ENCODE measurements at places on chromosomes 3 and 15.

DNA sequence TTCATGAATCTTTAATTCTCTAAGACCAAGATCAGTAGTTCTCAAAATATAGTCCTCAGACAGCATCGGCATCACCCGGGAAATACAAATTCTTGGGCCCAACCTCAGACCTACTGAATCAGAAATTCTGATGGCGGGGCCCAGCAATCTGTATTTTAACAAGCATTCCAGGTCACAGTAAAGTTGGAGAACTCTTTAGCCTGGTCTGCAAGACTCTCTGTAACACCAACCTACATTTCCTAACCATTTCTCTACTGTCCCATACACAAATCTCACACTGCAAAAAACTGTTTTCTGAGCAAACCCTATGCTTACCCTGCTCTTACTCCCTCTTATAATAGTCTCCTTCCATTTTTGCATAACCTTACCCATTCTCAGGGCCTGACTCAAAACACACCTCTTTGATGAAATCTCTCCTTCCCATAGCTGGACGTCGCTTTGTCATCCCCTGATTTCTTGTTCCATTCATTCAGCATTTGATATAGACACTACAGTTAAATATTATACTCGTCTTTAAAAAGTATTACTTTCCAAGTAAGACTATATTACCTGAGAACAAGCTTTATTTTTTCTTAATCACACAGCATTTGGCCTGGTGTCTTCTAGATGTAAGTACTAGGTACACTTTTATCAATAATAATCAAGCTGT is 83.3 kb upstream of the MYO5C start:
- no peak for DNase-seq

DNA sequence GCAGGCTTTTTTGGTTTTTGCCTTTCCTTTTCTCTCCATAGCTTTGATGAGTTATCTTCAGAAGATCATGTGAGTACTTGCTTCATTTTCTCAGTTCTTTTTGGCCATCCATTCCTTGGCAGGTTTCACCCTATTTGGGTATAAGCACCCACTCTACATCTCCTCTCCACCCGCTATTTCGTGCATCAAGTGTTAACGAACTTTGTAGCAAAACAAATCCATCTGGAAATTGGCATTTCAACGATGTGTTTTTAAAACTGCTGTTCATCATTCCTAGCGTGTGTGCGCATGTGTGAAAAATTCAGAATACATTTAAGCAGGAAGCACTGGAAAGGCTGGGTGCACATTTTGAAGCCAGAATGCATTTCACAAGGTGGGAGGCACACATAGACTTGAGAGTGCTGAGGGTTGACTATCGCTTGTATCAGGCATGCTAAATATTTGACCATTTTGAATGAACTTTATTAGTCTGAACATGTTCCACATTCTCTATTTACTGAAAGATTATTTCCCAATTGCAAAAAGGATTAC is 89.7 kb upstream of the FHIT start:
- DNase-seq, result no peak

DNA sequence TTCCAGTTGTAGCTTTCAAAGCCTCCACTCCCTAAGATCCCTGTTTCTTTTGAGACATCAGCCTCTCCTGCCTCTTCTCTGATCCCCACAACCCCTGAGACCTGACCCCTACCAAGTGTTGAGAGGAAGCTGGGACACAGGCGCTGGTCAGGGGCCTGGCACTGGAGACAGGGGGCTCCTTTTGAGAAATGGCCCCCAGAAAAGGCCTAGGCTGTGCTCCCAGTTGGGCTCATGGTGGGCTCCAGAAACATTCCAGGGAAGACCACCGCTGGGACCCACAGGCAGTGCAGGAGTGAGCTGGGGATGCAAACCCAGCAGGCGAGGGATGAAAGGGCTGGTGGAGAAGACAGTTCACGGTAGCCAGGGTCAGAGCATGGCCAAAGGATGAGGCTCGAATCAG is 16.6 kb downstream of the SSUH2 start:
- DNase-seq, result no peak

GRCh38 chr15:41713047-41713446 is 52.8 kb downstream of the MGA start:
- DNase-seq, result no peak

- no peak for DNase-seq
These were observed 2.6 kb upstream of the C15orf62 start for GRCh38 chr15:40766906-40767837.

- DNase-seq, result no peak
These were observed 18.9 kb downstream of the IL1RAP start for GRCh38 chr3:190532731-190533203.

DNA sequence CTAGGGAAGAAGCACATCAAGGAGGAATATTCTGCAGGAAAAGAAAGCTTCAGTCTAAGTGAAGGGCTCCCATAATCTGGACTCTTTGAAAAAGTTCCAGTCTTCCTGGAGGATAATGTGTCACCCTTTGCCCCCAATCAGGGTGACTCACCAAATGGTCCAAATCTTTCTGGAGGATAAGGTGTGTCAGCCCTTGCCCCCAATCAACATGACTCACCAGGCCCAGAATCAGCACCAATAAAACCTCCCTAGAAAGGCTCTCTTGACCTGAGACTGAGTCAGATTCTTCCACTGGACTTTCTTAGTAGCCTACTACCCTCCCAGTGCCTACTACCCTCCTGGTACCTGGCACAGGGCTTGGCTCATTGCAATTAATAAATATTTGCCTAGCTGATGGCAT is 9.5 kb upstream of the ARL14 start:
- no peak for DNase-seq

DNA sequence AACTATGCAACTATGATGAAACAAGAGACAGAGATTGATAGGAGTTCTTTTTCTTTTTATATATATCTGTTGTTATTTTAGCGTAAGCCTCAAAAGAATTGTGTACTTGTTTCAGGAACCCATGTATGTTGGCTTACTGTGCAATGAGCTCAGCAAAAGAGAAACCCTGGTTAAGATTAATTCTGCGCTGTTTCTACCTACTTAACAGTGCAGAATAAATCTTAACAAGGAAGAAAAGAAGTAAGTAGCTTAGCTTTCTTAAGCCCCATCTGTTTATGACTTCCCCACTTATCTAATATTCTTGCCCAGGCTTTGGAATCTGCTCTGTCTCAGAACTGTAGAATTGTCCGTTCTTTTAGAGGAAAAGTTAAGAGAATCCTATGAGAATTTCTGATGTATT is 27.4 kb downstream of the ECT2 start:
- no peak for DNase-seq

DNA sequence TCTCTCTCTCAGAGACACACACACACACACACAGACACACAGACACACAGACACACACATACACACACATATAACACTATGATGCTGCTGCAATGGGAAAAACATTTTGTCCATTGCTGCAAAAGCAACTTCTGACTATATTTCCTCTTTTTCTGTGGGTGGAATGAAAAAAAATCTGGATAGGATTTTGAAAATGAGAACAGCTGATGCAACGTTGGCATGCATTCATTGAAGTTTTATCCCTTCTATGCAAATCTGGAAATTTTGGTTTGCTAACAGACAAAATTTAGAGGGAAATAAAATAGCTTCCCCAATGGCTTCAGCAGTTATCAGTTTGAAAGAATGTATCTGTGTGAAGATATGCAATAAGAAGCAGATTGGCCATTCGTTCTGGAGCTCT is 763.4 kb upstream of the GRM7 start:
- no peak for DNase-seq

GRCh38 chr3:18634461-18634860 is 209.3 kb upstream of the SATB1 start:
- no peak for DNase-seq

GRCh38 chr3:101521211-101521701 is 8.2 kb upstream of the SENP7 start:
- no peak for DNase-seq

DNA sequence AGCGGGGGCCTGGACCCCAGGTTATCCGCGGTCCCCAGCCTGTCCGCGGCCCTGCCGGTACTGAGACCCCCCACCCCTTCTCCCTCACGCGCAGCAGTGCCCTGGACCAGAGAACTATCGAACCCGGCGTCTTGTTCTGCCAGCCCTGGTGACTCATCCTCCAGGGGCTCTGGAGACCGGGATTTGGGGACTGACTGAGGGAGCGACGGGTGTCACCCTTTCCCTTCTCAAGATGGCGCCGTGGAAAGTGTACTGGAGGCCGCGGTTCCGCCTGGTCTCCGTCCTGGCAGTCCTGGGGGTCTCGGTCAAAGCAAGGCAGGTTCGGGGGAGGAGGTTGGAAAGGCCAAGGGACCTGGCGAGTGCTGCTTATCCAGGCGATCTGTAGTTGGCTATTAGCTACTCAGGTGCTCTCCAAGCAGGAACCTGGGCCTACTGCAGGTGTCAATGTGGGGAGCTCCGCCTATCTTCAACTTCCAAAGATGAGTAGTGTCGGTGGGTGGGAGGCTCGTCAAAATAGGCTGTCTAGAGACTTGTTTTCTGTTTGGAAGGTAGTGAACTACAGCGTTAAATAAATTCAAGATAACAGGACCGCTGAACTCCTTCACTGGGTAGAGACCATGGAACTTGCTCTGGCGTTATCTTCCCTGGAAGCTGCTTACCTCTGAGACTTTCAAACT is 790 bp downstream of the RAB5A start:
- peak; percentile 29 for DNase-seq

DNA sequence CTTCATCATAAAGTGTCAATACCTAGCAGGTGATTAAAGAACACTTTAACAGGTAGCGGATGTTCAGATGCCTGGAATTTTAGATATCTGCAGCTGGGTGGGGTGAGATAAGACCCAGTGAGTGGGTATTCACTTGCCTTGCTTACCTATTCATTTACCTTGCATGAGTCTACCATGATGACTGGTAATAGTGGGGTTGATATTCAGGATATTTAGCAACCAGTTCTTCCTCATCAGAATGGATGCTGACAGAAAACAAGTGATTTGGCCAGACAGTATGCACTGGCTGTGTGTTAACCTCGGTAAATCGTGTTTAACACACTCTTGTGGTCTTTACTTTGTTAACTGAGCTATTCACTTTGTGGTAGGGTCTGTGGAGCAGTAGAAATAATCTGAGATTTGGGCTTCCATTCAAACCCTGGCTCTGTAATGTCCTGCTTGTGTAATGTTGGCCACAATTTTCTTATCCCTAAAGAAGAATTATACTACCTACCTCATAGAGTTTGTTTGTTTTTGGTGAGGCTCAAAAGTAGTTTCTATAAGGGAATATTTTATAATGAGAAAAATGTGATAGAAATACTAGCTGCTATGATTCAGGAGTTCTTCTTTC is 391.9 kb upstream of the TBL1XR1 start:
- DNase-seq, result no peak

GRCh38 chr3:119228373-119229145 is 12.1 kb downstream of the B4GALT4 start:
- no peak for DNase-seq

GRCh38 chr3:121834157-121834670 is 646 bp downstream of the IQCB1 start:
- DNase-seq, result no peak

GRCh38 chr3:123635217-123635616 is 50.4 kb upstream of the HACD2 start:
- DNase-seq, result no peak

- DNase-seq, result no peak
These were observed 68.6 kb downstream of the SLC6A6 start for GRCh38 chr3:14471016-14471415.

DNA sequence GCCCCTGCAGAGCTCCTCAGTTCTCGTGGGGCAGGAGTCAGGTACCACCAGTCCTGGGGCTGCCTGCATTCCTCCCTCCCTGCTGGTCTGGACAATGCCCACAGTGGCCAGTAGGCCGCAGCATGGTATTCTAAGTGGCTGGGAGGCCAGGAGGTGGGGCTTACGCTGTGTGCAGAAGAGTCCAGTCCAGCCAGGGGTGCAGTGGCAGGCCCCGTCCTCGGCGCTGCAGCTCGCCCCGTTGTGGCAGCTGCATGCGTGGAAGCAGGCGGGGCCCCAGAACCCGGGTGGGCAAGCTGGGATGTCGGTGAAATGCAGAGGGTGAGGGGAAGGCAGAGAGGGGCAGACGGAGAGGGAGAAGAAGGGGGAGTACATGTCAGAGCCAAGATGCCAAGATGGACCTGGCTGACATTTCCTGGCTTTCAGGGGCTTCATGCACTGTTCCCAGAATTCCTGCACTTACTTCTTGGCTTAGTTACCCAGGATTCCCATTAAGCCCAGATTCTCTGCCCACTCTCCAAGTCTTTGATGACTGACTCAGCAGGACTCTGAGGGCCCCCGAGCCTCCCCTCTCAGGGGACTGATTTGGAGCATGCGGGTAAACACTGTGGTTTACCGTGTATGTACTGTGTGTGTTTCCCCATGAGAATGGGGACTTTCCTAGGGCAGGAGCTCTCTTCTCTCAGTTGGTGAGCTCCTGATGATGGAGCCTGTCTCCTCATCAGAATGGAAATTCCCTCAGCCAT is 47.5 kb downstream of the RAB11A start:
- peak; percentile 54 for DNase-seq

DNA sequence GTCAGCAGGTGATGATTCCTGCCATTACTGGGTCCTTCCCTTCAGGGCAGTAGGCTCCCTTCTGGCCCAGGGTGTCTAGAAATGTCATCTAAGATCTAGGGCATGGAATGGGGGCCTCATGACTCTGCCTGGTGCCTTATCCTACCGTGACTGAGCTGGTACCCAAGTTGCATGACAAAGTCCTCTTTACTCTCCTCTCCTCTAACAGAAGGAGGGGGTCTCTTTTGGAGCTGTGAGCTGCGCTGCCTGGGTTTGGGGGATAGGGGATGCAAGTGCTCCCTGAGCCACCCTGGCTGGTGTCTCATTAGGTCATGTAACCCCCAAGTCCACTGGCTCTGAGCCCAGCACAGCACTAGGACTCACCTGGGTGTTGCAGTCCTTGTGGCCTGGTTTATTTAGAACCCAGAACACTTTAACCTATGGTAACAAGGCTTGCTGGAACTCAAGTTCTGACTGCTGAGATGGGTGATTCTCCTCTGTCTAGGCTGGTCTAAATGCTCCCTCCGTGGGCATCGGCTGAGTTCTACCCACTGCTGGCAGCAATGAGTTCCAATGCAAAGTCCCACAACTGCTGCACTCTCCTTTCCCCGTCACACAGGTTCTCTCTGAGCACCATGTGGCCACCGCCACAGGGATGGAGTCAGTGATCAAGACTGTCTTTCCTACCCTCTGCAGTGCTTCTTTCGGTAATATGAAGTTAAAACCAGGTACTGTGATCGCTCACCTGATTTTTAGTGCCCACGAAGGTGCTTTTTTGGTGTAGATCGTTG is 34.0 kb downstream of the XXYLT1 start:
- DNase-seq, result no peak

GRCh38 chr3:23276913-23277658 is 74.0 kb downstream of the UBE2E2 start:
- no peak for DNase-seq

- DNase-seq, result no peak
These were observed 105.4 kb downstream of the ADCY5 start for GRCh38 chr3:123343296-123344174.

DNA sequence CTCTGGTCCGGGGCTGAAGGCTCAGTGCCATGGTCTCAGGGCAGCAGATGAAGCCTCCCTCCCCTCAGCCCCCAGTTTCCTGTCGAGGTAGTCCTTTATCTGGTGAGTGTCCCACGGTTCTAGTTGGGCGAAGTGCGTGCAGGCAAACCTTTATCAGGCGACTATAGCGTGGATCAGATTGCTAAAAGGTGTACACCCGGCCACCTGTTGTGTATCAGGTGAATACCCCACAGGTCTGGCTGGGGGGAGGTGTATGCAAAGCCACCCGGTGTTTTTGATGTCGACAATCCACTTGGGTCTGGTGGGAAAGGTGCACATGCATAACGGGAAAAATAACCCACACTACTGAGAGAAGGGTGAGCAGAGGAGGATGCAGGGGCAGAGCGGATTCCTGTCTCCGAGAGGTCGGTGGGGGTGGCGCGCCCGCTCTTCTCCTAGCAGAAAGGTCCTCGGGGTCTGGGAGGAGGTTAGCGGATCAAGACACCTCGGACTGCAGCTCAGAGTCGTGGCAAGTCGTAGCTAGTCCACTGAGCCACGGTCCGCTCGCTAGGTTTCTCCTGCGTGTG is 507 bp downstream of the SLC12A6 start:
- DNase-seq, result no peak

Measured in progenitor cell of endocrine pancreas (in vitro differentiated cells).